ENCODE measurements at places on chromosomes 7 and 10.

GRCh38 chr10:88647061-88647615 lies 17.1 kb upstream of the LIPF start:
- no peak for DNase-seq

DNA sequence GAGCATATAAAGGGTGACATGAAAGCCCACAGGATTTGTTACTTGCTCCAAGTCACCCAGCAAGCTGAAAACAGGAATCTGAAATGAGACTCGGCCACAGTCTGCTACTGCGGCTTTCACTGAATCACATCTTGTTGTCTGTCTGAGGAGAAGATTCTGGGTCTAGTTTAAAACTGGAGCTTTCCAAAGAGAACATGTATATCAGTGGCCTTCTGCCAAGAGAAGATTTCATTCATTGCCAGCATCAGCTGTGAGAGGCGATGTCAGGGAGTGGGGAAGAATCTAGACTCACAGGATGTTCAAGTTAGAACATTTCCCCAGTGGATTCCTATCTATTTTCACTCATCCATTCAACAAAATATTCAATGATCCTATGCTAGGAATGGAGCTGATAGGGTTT lies 122.8 kb downstream of the GALNT17 start:
- DNase-seq, result no peak

- DNase-seq, result no peak
Measured at GRCh38 chr10:91312382-91312733, 91.9 kb downstream of the PCGF5 start.

- no peak for DNase-seq
Measured at GRCh38 chr7:101170617-101171441, 5.5 kb upstream of the VGF start.

DNA sequence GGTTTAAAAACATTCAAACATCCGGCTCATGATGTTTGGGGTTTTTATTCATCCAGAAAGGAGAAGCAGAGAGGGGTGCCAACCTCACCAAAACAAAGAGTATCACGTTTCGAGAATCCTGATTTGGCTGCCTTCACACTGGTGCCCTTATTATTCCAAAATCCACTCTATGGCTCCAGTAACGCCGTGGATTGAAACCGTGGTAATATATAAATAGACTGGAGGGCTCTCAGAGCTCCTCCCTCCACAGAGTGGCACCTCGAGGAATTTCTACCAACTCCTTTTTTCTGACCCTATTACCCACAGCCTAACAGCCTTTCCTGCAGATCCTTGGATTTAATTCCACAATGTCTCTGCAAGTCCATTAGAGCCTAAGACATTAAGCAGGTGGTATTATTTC lies 353.6 kb downstream of the CRPPA start:
- no peak for DNase-seq

GRCh38 chr10:101771380-101771779 lies 4.5 kb downstream of the FGF8 start:
- no peak for DNase-seq

DNA sequence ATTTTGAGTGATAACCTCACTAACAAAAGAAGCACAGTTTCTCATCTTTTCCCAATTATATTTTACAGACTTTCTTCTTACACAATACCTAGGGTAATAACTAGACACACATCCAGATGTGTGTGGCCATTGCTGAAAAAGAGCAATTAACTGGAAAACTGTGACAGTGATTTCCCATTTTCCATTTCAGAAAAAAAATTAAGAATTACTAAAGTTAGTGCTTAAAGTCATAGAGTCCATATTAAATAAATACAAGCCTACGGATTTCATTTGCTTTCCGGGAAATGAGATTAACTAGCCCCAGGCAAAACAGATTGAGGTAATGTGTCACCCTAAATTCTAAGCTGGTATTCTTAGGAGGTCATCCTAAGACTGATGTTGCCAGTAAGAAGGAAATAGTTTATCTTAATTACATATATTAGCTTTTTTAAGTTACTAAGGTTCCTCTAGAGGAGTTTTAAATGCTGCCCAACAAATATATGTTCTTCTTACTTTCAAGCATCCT lies 10.2 kb upstream of the MACC1 start:
- DNase-seq, result no peak

GRCh38 chr10:131204406-131205152 lies 106.9 kb downstream of the TCERG1L start:
- no peak for DNase-seq

DNA sequence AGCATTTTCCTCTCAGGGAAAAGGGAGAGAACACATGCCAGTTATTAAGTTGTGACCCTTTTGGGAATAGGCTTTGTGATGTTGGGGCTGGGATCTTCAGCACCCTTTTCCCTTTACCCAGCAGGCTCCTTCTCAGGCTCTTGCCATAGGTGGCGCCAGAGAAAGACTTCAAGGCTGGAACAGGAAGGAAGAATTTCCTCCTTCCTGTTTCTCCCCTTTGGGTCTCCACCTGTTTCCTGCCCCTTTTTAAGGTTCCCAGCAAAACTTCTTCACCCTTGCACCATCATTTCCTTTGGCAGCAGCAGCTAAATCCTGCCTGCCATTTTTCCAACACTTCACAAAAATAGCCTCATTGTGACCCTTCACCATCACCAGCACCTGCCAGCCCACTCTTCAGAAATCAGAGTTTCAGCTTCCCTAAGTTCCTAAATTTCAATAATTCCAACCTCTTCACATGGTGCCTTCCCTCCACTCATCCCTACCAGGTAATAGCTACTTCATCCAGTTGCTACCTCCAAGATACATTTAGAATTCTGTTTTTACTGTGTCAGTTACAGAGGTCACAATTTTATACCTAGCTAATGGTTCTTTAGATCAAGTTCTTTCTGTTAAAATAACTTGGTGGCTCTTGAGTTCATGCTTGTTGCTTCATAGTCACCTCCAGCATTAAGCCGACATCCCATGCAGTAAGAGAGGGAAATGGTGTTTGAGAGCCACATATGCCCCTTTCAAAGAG lies 22.4 kb upstream of the FOXK1 start:
- no peak for DNase-seq

- no peak for DNase-seq
Measured at GRCh38 chr7:70808876-70809275, 323.1 kb upstream of the GALNT17 start.

DNA sequence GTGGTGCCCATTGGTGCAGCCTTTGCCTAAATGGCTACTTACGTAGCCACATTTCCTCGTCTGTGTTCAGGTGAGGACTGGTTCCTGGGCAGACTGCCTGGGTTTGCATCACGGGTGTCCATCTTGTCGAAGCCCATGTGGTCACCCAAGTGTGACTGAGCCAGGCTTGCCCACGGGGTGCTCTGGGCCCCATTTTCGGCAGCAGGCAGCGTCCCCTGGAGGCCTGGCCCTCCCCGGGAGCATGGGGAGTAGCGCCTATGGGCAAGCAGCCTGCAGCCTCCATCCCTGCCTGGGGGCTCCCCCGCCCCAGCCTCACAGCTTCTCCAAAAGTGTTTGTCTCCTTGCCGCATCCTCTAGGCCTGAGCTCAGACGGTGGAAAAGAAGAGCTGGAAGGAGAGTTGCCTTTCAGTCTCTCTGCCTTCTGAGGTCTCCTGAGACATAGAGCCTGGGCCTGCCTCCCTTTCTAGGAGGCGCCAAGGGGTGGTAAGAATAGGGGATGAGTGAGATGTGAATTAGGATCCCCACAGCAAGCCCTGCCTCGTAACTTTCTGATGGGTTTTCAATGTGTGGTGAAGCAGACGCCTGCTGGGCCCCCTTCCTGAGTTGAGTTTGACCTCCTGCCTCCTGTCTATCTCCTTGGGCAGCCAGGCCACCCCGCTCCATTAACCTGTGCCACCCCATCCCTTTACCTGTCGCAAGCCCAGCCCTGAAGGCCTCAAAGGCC lies 42.7 kb downstream of the HTRA1 start:
- DNase-seq, result no peak

GRCh38 chr10:120970595-120971529 lies 119.7 kb downstream of the WDR11 start:
- DNase-seq, result no peak

GRCh38 chr10:74518061-74518460 lies 308.3 kb upstream of the KAT6B start:
- no peak for DNase-seq

DNA sequence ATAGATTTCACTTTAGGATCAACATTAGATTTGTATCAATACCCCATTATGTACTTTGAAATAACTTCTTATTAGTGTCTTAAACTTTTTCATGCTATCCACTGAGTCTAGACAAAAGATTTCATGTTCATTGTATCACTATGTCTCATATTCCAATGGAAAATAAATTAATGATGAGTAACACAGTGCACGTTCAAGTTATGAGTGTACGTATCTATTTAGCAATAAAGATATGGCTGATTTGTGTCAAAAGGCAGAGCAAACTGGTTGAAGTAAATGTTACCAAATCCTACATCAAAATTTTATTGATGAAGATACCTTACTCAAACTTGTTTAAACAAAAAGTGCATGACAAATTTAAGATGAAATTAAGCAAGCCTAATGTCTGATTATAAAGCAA lies 102.4 kb downstream of the SEMA3E start:
- DNase-seq, result peak; percentile 56

GRCh38 chr7:83655951-83656556 lies 7.1 kb upstream of the SEMA3E start:
- peak; percentile 71 for DNase-seq

DNA sequence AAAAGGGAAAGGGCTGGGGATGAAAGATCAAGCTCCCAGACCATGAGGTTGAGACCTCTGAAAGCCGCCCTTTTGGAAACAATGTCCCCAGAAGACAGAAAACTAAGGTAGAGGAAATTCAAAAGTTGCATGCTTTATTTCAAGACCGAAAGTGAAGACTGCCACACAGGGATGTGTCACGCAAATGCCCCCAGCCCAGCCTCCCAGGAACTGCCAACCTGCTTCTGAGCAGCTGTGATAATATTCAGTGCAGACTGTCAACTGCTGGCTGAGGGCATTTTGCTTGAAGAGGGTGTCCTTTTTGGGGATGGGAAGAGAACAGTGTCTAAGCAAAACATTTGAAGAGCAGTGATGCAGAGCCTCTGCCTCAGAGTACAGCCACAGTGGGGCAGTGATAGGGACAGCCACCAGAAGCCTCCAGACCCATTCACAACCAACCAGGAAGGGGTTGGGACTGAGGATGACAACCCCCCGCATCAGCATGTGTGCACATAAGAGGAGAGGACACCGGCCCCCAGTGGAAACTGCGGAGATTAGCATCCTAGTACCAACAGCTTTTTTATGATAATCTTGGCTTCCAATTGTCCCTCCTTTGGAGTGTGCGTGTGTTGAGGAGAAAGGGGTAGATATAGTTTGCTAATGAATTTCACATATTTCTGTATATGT lies 34.7 kb upstream of the NFE2L3 start:
- DNase-seq, result no peak

DNA sequence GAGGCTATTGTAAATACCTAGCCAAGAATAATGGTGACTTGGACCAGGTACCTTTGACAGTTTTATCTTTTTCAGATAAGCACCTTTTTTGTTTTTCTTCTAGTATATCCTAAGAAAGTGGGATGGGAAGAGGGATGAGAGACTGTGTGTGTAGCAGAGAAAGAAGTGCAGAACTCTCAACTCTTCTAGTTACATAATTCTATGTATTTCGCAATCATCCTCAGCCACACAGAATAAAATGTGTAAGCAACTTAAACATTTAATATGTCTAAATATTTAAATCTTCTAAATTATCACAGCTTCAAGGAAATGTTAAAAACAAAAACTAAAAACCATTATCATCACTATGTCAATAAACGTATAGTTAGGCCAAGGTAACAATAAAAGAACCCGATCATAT lies 42.6 kb upstream of the GSAP start:
- DNase-seq, result peak; percentile 40

DNA sequence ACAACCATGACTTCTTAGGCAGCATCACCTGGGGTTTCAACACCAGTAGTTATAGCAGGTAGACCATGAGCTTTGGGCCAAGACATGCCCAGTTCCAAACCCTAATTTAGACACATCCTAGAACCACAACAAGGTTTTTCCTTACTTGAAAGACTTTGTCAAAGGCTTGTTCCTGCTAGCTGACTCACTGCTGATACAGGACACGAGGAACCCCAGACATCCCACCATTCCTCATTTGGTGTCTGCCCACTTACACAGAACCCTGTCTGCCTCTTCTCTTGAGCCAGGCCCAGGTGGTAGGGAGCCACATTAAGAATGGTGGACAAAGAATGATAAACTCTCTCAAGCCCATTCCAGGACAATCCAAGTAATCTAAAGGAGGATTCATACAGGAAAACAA lies 109.0 kb downstream of the CCDC71L start:
- DNase-seq, result no peak

DNA sequence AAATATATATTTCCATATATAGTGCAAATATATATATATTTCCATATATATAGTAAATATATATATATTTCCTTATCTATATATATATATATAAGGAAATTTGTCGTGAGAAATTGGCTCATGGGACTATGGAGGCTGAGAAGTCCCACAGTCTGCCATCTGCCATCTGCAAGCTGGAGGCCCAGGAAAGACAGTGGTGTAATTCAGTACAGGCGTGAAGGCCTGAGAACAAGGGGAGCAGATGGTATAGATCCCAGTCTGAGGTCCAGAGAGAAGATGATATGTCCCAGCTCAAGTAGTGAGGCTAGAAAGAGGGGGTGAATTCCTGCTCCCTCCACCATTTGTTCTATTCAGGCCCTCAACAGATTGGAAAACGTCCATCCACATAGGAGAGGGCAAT lies 78.9 kb downstream of the MTPN start:
- no peak for DNase-seq

DNA sequence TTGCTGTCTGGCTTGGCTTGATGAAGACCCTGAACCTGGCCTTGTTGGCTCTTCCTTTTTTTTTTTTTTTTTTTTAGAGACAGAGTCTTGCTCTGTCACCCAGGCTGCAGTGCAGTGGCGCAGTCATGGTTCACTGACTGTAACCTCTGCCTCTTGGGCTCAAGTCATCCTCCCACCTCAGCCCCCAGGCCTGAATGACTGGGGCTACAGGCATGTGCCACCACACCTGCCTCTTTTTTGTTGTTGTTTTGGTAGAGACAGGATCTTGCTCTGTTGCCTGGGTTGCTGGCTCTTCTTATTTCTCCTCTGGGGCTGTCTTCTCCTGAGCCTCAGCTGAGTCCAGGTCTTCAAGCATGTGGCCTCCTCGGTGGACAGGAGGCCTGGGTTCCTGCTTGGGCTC lies 44.7 kb downstream of the PRF1 start:
- DNase-seq, result no peak

DNA sequence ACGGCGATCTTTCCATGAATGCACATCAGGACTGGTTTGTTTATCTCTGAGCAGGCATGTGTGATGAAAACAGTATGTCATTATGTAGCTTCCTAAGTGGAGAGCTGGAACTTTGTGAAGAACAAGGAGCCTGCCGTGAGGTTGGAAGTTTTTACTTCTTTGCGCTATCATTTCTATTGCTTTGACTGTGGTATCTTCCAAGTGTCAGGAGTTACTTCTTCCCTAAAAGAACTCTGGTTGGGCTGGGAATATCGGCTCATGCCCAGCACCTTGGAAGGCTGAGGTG lies 167.4 kb upstream of the AHR start:
- peak; percentile 49 for DNase-seq

DNA sequence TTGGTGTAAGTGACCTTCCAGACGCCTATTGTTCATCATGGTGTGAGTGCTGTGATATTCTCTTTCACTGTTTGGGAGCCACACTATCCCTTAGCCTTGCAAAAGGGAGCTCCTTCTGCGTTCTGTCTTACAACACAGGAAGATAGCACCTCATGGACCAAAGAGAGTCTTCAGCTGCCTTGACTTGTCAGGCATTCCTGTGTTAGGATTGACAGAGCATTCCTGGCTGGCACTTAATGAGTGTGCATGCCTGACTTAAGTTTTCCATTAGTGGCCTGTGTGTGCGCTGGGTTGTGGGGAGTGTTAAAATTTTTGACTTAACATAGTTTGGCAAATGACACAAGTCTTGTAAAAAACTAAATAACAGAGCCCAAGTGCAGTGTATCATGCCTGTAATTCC lies 21.9 kb upstream of the MSRB2 start:
- DNase-seq, result no peak

All from fibroblast of the aortic adventitia (primary cell).